ENCODE measurements at places on chromosomes 1 and 21. TPM values are rescaled to one million over a fixed set of nuclear protein-coding genes. Genes with fewer than 3 reads are reported as not detected.

The RRP15 gene
- total RNA-seq = 6.1 TPM

The PKNOX1 gene
- 12.6 TPM for total RNA-seq

The FNDC10 gene
- 3.1 TPM for total RNA-seq

The RAB42 gene
- 7.4 TPM for total RNA-seq

The CCDC30 gene
- 0.34 TPM for total RNA-seq

The CD1C gene
- not detected for total RNA-seq

The KRTAP8-1 gene
- total RNA-seq = not detected

The MAB21L3 gene
- total RNA-seq = not detected

The OR6N1 gene
- total RNA-seq = not detected

The SERINC2 gene
- total RNA-seq = 119 TPM

The RIMKLA gene
- total RNA-seq = under 0.01 TPM

The MYCL gene
- 0.15 TPM for total RNA-seq

The CFAP107 gene
- not detected for total RNA-seq

The CHI3L1 gene
- total RNA-seq = 0.59 TPM

The ST6GALNAC5 gene
- 0.15 TPM for total RNA-seq

The LAPTM5 gene
- not detected for total RNA-seq

The FAM229A gene
- 1.0 TPM for total RNA-seq

The TEX38 gene
- total RNA-seq = not detected

The CTH gene
- total RNA-seq = 9.2 TPM

The ADAMTSL4 gene
- total RNA-seq = 25.6 TPM

The RHD gene
- not detected for total RNA-seq

The F13B gene
- not detected for total RNA-seq

The MCOLN3 gene
- under 0.01 TPM for total RNA-seq

The OR2M3 gene
- total RNA-seq = not detected

The KCNE1 gene
- total RNA-seq = 0.45 TPM
